Pulmonary artery endothelial cell (primary cell): ENCODE measurements at places on chromosomes 3 and 15.

- DNase-seq: no peak
Observed at GRCh38 chr3:189724356-189724755, 93.2 kb downstream of the TP63 start.

- DNase-seq: no peak
Observed at GRCh38 chr3:31103623-31104180, 209.2 kb upstream of the GADL1 start.

DNA sequence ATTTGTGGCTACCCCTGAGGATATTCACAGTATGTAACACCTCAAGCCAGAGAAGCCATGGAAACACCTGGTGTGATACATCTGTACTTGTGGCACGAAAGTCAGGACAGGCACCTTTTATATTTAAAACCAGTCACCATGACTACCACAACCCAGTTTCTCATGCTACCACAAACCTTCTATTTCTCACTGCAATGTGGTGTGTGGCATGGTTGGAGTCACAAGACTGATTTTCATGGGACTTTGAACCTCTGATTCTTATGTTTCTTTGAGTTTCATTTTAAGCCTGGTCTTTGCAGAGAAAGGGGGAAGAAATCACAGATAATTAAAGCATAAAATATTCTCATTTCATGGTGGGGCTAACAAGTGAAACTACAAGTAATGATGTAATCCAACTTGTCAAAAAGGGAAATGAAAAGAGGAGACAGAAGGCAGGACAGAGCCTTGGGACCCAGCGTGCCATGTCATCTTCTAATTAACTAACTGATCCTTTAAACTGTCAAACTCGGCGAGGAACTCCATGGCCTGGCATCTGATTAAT, 175.9 kb downstream of the PDZRN3 start:
- no peak for DNase-seq

GRCh38 chr3:100108464-100109079, 5.7 kb downstream of the FILIP1L start:
- no peak for DNase-seq

DNA sequence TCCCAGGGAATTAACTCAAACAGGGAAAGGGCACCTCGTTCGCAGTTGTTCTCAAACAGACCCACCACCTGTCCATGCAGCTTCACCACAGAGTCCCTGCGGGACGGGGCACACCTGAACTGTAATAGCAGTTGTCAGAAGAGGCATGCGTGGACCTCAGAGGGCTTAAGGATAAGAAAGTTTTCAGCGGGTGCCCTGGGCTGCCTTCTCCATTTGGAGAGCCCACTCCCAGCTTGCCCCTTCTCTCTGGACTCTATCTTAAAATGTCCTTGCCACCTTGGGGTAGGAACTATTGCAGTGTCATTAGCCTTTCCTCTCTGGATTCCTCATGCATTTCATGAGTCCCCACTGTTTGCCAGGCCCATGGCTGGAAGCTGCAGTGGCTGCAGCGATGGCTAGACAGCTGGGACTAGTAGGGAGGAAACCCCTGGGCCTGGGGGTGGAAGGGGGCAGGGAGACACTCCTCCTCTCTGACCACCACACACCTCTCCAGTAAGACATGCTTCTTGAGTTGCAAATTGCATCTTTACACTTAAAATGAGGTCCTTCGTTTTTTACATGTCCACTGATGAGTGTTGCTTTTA, 33.5 kb downstream of the PDIA5 start:
- DNase-seq: no peak

- no peak for DNase-seq
Observed at GRCh38 chr3:158908187-158908734, 106.4 kb downstream of the MFSD1 start.

DNA sequence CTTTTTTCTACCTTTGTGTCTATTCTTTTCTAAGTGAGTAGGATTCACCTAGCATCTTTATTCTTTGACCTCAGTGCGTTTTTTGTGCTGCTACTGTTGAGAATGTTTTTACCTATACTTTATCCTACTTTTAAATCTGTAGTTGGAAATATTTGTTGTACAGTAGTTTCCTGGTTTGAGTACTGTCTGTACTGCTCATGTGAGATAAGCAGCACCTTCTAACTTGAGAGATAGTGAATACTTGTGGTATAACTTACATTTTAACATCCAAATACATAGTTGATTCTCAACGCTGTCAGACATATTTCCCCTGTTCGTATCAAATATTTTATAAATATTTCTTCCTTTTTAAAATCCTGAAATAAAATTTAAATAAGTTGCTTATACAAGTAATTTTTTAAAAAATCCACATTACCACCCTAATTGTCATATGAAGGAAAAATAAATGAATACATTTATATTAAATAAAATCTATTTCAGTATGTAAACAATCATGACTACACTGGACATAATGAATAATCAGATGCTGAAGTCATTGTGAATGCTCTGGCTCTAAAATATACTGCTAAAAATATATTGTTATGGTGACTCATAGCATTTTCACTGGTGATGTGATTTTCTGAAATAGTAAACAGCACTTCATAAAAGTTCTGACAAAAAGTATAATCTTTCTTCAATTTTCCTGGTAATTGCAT, 17.4 kb downstream of the ATP11B start:
- no peak for DNase-seq

- no peak for DNase-seq
Observed at GRCh38 chr3:8500319-8500988, 1.2 kb upstream of the LMCD1 start.

DNA sequence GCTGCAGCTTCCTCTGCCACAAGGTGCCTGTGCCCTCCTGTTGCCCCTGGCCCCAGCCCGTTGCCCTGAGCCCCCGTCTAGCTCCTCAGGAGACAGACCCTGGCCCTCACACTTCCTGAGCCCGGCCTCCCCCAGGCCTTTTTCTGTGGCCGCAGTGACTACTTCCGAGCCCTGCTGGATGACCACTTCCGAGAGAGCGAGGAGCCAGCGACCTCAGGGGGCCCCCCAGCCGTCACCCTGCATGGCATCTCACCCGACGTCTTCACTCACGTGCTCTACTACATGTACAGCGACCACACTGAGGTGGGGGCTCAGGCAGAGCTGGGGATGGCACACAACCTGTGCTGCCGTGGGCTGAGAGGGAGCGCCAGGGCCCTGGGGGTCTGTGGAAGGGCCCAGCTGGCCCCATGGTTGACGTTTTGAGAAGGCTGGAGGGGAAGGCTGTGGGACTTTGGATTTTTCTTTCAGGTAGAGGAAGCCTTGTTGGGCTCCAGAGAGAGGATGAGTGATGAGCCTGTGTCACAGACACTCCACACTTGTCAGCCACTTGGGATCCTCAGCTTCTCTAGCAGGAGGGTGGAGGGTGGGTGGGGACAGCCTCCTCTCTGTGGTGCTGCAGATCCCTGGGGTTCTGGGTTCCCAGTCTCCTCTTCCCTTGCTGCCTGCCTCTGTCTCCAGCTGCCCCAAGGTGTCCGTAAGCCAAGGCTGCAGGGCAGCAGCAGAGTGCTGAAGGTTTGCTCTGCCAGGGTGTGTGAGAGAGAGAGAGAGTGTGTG, 5.0 kb downstream of the ABTB1 start:
- no peak for DNase-seq

DNA sequence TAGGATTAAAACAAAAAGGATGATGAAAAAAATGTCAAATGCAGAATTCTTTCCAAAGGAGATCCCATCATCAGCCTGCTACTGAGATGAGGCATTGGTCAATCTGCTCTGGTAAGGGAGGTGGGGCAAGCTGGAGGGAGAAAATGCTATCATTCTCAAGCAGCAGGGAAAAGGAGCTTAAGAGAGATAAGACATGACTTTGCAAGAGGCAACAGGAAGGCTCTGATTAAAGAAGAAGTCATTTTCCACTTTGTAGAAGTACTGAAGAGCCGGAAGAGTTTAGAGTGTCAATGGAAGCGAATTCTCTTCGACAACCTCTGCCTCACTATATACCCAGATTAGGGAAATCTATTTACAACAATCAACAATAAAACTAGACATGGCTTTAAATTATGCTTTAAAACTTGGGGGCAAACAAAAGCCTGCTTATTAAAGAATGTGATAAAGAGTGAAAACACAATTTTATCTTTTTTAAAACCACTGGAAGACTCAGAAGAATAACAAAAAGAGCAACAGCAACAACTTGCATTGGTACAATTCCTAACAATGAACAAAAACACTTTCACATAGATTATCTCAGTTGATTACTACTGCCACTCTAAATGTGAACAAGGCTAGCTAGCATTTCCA, 81.8 kb upstream of the NANOGP8 start:
- DNase-seq: no peak

- DNase-seq: no peak
Observed at GRCh38 chr3:172074586-172074985, 35.2 kb downstream of the FNDC3B start.

- DNase-seq: no peak
Observed at GRCh38 chr3:134718726-134719125, 67.9 kb upstream of the KY start.

DNA sequence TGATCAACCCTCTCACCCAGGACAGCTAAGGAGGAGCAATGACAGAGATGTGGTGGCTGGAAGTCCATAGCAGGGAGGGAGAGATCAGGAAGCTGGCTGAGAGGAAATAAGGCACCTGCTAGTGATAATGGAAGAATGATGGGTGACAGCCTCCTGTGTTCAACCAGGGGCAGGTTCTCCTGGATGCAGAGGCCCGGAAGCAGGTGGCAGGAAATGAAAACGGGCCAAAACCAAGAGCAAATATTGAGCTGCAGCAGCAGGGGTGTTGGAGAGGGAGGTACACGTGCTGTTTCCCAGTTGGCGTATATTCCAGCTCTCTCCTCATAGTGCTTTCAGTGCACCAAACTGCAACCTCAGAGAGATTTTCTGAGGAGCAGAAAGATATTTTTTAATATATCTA, 213.4 kb upstream of the TBL1XR1 start:
- DNase-seq: peak; percentile 19

DNA sequence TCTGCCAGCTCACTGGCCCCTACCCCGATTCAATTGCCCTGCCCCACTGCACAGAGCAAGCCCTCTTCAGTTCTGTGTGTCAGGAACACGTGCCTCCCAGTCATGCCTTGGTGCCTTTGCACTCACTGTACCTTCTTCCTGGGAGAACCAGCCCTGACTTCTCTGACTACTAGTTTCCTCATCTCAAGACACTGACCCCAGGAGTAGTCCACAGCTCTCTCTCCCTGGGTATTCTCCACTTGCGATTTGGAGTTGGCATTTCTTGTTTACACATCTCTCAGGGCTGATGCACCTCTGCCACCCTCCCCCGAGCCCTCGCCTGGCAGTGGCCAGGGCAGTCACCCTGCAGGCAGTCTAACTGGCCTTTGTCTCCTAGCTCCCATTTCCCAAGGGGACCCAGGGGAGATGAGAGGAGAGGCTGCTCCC, 5.7 kb downstream of the CISH start:
- DNase-seq: no peak

- no peak for DNase-seq
Observed at GRCh38 chr3:50289130-50289529, 3.1 kb downstream of the IFRD2 start.

DNA sequence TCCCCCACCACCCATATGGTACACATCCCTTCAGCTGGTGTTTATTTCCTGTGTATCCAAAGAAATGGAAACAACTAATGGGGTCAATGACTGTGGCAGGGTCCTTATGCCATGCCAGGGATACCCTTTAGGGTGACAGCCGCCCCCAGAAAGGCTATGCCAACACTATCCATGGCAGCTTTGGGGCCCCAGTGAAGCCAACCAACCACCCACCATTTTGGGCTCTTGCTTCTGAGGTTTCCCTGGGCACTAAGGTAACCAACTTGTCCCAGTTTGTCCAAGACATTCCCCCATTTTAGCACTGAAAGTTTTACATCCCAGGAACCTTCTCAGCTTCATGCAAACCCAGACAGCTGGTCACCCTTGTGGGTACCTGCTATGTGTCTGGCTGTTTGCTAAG, 233.1 kb downstream of the VPS13C start:
- no peak for DNase-seq

DNA sequence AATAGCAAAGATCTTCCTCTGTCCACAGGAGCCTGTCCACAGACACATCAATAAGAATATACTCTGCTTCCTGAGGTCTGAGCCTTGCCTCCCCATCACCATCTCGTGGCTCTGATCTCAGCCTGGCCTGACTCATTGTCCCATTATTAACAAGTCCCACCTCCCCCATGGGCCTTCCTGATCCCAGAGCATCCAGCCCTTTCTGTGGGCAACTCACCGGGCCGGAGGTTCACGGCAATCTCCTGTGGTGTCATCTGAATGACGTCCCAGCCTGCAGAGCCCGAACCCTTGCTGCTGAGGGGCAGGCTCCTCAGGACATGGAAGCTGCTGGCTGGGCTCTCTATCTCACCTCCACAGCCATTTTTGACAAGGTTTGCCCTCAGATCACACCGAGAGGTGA, 28.1 kb downstream of the ITGB5 start:
- peak; percentile 49 for DNase-seq

GRCh38 chr3:42438193-42438592, 27.8 kb upstream of the LYZL4 start:
- no peak for DNase-seq
